Trophoblast cell (in vitro differentiated cells and primary cell): ENCODE measurements at places on chromosomes 13 and 19.

DNA sequence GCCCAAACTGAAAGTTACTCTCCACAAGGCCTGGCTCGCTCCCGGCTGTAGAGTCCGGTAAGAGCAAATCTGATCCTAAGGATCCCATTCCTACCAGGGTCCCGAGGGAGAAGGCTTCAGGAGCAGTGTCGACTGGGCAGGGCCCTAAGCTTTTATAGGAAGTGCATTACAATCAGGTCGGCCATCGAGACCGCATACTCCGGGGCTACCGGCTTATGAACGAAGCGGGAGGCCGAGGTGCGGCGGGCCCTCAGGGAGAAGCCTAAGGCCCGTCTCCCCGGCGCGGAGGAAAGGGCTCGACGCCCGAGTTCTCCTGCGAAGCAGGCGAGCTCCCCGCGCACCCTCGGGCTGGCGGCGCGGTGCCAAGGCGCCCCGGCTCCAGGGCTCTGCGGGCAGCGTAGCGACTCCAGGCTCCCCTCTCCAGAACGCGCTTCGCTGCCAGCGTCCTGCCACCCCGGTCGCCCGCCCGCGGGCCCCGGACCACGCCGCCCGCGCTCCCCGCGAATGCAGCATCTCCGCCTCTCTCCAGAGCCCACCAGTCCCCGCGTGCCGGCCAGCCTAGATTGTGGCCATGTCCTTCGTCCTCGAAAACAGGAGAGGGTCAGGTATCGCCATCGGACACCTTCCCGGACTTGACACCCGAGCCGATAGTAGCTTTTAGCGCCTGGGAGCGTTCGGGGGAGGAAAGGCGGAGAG, 1.4 kb downstream of the EFNB2 start:
- no peaks in the 10 kb centered on the region for H3K36me3 ChIP-seq
- H3K27me3 ChIP-seq: no peaks in the 10 kb centered on the region
- DNase-seq: peak; percentile 8

DNA sequence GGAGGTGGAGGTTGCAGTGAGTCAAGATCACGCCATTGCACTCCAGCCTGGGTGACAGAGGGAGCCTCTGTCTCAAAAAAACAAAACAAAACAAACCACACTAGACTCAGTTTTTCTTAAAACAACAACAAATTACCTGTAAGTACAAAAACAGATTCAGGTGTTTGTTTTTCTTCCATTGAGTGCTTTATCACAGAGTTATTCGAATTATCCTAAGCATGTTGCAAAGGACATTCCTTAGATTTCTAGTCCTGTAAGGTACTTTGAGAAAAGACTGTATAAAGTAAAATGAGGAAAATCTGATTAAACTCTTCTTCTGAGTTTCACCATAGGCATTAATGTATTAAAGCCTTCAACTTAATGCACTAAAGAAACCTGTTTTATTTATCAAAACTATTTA, 2.2 kb upstream of the EEF1AKMT1 start:
- H3K36me3 ChIP-seq: no peaks in the 10 kb centered on the region
- H3K4me3 ChIP-seq: no peak overlapping the region
- H3K27ac ChIP-seq: no peak overlapping the region
- H3K4me1 ChIP-seq: peaks cover 4% of the 10 kb centered on the region

DNA sequence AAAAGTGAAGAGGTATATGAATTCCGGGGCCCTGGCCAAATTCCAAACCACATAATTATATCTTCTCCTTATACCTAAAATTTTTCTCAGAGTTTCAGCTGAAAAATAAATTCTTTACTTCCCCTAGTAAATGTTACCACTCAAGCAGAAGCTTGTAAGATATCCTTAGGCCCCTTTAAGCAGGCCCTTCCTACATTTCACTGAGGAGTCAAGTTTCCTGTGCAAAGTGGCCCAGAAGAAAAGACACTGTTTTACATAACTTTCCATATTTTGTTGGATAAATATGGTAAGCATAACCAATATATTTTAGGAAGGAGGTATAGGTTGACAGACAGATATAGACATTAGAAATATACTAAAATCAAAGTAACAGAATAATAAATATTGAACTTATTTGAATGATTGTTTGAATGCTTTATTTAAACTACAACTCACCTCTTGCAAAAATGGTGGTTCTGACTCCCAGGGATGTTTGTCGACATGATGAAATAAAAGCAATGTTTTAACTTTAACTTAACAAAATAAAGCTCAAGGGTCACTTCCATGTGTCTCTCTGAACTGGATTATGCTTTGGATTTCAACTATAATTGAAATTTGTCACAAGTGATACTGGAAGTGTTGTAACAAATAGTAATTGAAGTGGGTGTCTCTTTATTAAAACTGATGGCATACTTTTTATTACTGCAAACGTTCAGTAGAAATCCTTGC, 141.2 kb downstream of the SPRY2 start:
- H3K36me3 ChIP-seq: no peaks in the 10 kb centered on the region
- no peaks in the 10 kb centered on the region for H3K27me3 ChIP-seq
- no peak overlapping the region for H3K27ac ChIP-seq
- H3K4me1 ChIP-seq: no peaks in the 10 kb centered on the region

DNA sequence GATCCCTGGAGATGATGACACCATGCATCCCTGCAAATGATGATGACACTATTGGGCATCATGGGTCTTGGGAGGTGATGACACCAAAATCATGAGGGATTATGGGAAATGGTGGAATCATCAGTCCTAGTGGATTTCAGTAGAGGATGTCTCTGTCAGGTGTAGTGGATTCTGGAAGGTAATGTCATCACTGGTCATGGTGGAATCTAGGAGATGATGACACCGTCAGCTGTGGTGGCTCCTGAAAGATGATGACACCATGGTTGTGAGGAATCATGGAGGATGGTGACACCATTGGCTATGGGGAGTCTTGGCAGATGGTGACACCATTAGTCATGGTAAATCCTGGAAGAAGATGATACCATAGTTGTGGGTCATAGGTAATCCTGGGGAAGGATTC, 11.9 kb downstream of the SHISA7 start:
- DNase-seq: no peak
- no peaks in the 10 kb centered on the region for H3K27me3 ChIP-seq
- H3K36me3 ChIP-seq: no peaks in the 10 kb centered on the region
- no peaks in the 10 kb centered on the region for H3K4me1 ChIP-seq

DNA sequence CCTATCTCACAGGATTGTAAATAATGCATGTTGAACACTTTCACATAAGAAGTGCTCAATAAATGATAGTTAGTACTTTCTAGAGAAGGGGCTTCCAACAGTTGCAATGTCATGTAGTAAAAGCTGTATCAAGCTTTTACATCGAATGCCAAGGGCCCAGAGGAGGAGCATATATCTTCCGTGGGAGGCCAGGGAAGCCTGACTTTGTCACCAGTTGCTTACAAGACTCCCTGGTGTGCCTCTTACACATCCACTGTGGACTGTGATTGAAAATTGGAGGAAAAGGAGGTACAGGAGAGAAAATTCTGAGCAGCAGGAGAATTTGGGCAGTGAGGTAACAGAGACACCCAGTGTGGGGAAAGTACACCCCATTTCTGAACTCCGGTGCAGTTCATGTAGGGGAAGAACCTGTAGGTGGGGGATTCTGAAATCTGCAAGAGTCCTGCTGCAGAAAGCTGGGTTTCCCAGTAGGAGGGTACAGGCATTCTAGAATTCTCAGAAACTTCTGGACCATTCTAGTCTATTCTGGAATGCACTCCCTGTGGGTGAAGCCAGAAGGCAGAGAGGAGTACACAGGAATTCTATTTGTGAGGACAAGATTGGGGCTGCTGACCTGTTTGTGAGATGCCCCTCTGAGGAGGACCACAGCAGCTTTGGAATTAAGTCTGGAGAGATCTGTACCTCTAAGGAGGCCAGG, 54.0 kb downstream of the ALOX5AP start:
- peaks cover 18% of the 10 kb centered on the region for H3K4me1 ChIP-seq
- no peak overlapping the region for H3K27ac ChIP-seq
- no peak for DNase-seq
- no peaks in the 10 kb centered on the region for H3K36me3 ChIP-seq
- no peaks in the 10 kb centered on the region for H3K27me3 ChIP-seq

- H3K27me3 ChIP-seq: no peaks in the 10 kb centered on the region
- no peak for DNase-seq
- H3K4me3 ChIP-seq: no peak overlapping the region
- H3K36me3 ChIP-seq: no peaks in the 10 kb centered on the region
- no peaks in the 10 kb centered on the region for H3K4me1 ChIP-seq
- H3K27ac ChIP-seq: no peak overlapping the region
Observed at GRCh38 chr13:108924134-108924533, 294.7 kb downstream of the MYO16 start.

DNA sequence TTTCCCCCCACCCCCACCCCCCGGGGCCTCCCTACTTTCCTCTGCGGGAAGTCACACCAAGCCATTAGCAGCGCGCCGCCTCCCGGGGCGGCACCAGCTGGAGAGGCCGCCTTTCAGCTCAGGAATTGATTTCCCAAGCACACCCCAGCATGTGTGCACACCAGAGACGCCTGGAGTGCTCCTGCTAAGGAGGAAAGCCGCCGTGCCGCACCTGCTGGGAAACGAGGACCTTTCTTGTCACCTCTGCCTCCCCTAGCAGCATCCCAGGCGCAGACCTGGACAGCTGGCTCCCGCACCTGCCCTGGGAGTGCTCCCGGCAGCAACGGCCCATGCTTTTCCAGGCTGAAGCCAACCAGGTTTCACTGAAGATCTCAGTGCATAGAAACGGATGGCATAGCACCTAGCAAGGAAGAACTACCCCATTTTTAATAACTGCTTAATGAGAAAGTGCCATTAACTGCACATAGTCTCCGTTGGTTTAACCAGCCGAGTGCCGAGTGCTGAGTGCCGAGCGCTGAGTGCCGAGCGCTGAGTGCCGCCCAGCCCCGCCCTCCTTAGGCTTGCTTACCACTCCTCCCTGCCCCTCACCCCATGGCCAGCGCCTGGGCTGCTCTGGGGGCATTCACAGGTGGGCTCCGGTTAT, 165.0 kb downstream of the USP12 start:
- no peak for DNase-seq
- no peaks in the 10 kb centered on the region for H3K27me3 ChIP-seq
- no peaks in the 10 kb centered on the region for H3K36me3 ChIP-seq
- peaks cover 7% of the 10 kb centered on the region for H3K4me1 ChIP-seq
- no peak overlapping the region for H3K4me3 ChIP-seq

DNA sequence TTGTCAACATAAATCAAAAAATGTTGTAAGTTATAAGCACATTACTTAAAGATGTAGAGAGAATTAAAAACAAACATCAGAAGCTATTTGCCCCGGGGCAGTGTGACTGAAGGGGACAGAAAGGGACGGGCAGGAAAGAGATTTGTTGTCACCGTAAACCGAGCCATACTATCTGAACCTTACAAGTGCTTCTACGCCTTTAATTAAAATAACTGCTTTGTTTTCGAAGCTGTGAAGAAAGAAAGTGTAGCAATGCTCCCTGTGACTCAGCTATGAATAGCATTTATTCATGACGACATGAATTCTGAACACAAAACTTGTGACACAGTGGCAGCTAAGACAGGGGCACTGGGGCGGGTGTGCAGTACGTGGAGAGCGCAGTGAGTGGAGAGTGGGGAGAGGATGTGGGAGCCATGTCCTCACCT, 30.0 kb downstream of the ZNF787 start:
- H3K4me1 ChIP-seq: no peaks in the 10 kb centered on the region
- H3K4me3 ChIP-seq: no peak overlapping the region
- H3K27ac ChIP-seq: no peak overlapping the region
- H3K36me3 ChIP-seq: peaks cover 50% of the 10 kb centered on the region
- H3K27me3 ChIP-seq: no peaks in the 10 kb centered on the region

- H3K27me3 ChIP-seq: no peaks in the 10 kb centered on the region
- no peak overlapping the region for H3K4me3 ChIP-seq
- peaks cover 2% of the 10 kb centered on the region for H3K36me3 ChIP-seq
- no peak for DNase-seq
- H3K27ac ChIP-seq: no peak overlapping the region
Observed at GRCh38 chr13:38866649-38867048, 124.0 kb downstream of the STOML3 start.

GRCh38 chr13:109767023-109767422, 19.4 kb downstream of the IRS2 start:
- H3K27ac ChIP-seq: no peak overlapping the region
- no peaks in the 10 kb centered on the region for H3K27me3 ChIP-seq
